ENCODE measurements at places on chromosomes 3 and 15. TPM values are rescaled to one million over a fixed set of nuclear protein-coding genes. Genes with fewer than 3 reads are reported as not detected.

GRCh38 chr3:140845882-140846281, 95.8 kb upstream of the SLC25A36 start:
- no peak for DNase-seq

GRCh38 chr15:96273317-96274086, 57.0 kb upstream of the NR2F2 start:
- DNase-seq, result no peak

- no peak for DNase-seq
Observed at GRCh38 chr15:64236156-64236894, 73.5 kb upstream of the PPIB start.

DNA sequence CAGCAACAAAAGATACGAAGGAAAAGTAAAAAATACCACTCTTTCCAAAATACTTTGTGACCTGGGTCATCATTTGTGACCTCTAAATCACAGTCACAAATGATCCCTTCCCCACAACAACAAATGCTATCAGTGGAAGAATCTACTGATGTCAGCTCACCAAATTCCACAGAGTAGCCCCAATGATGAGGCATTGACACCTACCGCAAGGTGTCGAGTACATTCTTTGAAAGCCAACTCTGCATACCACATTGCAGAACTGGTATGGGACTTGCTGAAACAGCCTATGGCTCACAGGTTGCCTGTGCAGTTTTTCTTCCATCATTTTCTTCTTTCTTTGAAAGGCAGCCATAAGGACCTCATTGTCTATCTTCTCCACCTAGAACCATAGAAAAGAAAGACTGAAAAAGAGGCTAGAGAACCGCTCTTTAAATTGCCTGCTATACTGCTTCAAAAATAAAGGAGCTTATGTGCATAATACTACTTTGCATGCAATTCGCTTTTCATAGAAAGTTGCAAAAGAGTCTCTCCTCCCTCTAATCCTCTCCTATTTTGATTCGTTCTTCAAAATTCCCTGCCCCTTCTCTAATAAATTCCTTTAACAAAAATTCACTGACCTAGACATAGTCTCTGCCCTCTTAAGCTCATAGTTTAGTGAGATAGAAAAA, 21.4 kb upstream of the KPNA1 start:
- no peak for DNase-seq

DNA sequence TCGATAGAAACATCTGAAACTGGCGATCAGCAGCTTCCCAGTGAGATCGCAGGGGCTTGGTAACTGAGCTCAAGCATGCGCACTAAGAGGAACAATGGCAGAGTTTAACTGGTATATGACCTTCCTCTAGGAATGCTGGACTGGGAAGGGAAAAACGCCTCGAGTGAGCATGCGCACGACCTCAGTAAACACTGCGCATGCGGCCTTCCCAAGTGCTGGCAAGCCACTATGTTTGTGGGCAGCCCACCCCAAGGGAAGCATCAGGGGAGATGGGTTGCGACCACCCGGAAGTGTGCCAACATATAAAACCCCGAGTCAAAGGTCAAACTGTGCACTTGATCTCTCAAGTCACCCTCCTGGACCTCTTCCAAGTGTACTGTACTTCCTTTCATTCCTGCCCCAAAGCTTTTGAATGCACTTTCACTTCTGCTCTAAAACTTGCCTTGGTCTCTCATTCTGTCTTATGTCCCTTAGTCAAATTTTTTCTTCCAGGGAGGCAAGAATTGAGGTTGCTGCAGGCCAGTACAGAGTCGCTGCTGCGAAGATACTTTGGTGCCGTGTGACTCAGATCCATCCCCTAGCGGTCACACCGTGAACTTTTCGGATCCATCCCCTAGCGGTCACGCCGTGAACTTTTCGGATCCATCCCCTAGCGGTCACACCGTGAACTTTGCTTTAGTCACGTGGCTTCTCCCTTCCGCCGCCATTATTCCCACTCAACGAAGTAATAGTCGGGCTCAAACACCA, 243.3 kb downstream of the FAM43A start:
- no peak for DNase-seq

- DNase-seq, result no peak
Observed at GRCh38 chr3:4987538-4988296, 8.5 kb downstream of the BHLHE40 start.

DNA sequence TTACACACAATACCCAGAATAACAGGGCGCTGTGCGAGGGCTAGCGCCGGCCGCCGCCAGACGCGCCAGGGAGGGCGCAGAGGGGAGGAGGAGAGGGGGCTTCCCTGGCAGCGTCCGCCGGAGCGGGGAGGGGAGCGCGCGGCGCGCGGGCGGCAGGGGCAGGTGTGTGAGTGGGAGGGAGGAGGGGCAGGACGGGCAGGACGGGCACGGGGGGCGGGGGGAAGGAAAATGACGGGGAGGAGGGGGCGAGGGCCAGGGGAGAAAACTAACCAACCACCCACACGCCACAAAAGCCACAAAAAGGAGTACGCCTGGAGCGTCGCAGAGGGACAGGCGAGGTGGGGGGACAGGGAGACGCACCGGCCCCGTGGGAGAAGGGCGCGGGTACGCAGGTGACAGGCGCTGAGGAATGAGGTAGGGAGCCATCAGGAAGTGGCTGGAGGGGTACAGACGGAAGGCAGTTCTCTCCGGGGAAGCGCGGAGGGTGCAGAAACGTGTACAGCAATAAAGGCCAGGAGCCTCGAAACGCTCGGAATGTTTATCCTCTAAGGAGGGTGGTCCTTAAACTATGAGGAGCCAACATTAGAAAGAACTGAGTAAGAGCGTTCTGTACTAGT, 610 bp upstream of the SATB1 start:
- DNase-seq, result no peak

GRCh38 chr3:197369545-197369944, 71.1 kb upstream of the DLG1 start:
- no peak for DNase-seq

DNA sequence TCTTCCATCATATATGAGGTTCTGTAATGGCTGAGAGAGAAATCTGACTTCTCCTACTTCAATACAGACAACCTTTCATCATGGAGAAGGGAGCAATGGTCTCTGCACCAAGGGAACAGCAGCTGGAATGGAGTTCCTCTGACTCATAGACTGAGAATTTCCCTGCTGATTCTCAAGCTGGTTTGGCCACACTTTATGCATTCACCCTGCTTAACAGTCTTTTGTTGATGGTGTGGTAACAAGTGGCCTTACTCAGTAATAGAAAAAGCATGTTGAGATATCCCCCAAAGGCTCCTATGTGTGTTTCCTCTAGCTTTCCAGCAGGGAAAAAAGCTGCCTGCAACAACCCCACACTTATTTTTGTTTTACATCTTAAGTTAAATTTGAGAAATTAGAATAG, 138.1 kb downstream of the GREM1 start:
- no peak for DNase-seq

DNA sequence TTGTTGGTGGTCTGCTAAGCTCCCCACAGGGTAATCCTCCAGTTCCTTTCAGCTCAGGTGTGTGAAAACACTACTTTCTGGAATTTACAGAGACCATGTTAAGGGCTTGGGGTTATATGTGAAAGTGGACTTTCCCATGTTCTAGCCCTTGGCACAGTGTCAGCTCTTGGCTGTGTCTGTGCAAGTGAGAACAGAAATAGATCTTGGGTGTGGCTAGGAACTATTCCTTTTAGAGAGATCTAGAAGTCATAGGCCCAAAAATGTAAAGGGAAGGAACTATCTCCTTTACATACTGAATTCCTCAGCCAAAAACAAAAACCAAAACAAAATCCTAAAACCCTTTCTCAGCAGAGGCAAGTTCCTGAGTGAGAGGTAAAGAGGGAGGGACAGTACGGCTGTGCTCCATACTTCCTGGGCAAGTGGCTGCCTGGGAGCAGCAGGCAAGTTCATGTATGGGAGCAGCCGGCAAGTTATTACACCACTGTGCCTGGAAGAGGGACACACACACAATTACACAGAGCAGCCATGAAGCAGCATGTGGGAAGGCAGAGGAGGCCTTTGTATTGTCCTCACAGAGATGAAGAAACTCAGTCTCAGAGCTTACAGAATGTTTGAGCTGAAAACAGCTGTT, 19.9 kb upstream of the C3orf62 start:
- no peak for DNase-seq

DNA sequence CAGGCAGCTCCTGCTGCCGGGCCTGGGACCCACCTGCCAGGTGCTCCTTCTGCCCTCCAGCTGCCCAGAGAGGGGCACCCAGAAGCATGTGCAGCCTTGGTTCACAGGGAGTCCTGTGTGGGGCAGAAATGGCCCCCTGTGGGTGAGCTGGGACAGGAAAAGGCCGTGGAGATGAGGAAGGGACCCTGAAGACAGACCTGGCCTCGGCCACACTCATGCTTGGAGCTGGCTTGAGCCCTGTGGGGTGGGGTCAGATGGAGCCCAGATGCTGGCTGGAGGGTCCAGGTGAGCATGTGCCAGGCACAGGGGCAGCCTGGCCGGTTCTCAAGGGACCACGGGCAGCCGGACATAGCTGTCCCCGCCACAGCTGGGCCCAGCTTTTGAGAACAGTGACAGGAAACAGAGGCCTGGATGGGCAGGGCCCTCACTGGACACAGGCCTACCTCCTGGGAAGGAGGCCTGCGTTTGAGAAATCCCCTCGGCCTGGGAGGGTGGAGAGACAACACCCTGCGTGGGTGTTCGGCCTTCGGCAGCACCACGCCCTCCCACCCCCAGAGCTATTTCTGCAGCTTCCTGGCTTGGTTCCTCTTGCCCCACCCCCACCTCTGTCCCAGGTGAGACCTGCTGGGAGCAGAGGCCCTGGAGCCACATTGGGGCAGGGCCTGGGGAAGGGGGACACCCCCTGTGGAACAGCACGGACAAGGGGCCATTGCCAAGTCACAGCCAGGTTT, 132.6 kb upstream of the MEF2A start:
- DNase-seq, result no peak

GRCh38 chr15:56249092-56249491, 5.4 kb upstream of the RFX7 start:
- DNase-seq, result no peak

DNA sequence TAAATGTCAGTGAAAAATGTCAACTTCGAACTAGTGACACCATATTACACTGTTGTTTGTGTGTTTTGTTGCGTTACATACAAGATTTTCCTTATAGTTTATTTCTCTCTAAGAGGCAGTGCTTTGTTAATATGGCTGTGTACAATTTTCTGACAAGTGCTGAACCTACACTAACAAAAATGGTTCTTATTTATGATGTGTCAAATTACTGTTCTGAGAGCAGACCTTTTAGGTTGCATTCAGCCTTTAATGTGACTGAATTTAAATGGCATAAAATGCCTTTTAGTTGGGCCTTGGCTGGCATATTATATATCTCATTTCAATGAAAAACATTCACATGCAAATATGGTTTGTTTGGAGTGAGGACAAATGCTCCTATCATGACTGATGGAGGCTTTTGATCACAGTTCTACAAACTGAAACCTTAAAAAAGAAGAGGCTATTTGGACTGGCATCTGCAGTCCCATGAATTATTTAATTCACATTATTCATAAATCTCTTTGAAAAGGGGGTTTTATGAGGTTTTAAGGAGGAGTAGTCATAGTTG, 750.6 kb downstream of the CADM2 start:
- DNase-seq, result no peak

CCR2 gene
- total RNA-seq, result not detected

SLTM gene
- total RNA-seq, result 93.9 TPM

CHRFAM7A gene
- 3.4 TPM for total RNA-seq

GBE1 gene
- 39.8 TPM for total RNA-seq

SERPINI1 gene
- 1.3 TPM for total RNA-seq

SEC62 gene
- total RNA-seq, result 112 TPM

TRPC1 gene
- 16.6 TPM for total RNA-seq

TPRG1 gene
- total RNA-seq, result 0.46 TPM

RASGRF1 gene
- total RNA-seq, result 0.18 TPM

B3GNT5 gene
- total RNA-seq, result 20.6 TPM
